Aorta (tissue), 5 donors: ENCODE measurements at places on chromosomes 6 and 20. TPM values are rescaled to one million over a fixed set of nuclear protein-coding genes. Genes with fewer than 3 reads are reported as not detected.

GRCh38 chr6:135850882-135851281 is 619 bp upstream of the PDE7B start:
- no peak for DNase-seq

DNA sequence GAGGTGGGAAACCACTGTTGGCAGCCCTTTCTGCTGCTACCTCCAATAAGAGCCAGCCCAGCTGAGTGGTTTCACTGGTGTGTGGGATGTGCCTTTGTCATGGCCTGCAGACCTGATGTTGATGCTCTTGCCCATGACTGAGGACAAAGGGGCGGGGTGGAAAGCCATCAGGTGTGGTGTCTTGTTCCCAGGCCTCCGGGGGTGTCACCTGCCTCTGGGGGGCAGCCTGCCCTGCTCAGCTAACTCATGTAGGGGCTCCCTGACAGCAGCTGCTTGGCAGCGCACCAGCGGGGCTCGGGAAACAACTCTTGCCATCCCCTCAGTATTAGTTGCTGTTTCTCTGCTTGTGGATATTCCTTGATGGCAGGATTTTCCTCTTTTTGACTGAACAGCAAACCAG is 91.3 kb downstream of the LYRM2 start:
- no peak for DNase-seq

The C6orf132 gene
- total RNA-seq: 1.7 TPM

DNA sequence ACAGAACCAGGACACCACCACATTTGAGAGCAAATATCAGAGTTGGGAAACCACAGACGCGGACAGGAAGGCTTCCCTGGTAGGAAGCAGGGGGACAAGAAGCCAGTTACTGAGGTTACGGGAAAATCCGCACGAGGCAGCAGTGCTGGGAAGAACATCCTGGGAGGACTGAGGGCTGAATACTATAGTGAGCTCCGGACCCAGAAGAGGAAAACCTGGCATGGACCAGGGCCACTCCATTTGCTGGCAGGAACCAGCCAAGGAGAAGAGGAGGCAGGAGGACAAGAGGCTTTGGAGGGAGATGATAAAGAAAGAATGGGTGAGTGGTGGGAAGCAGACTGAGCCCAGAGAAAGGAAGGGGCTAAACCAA is 6.1 kb upstream of the DSN1 start:
- DNase-seq: no peak
